Activated CD4-positive, alpha-beta T cell treated with anti-CD3 and anti-CD28 coated beads for 36 hours (primary cell): ENCODE measurements at places on chromosomes 5 and 9. TPM values are rescaled to one million over a fixed set of nuclear protein-coding genes. Genes with fewer than 3 reads are reported as not detected.

GRCh38 chr9:15246708-15247107 lies 60.3 kb downstream of the TTC39B start:
- H3K27me3 ChIP-seq = no peaks in the 10 kb centered on the region
- DNase-seq = no peak
- peaks cover 52% of the 10 kb centered on the region for H3K4me1 ChIP-seq
- no peak overlapping the region for H3K4me3 ChIP-seq
- H3K36me3 ChIP-seq = peaks cover 7% of the 10 kb centered on the region
- H3K27ac ChIP-seq = no peak overlapping the region

- peaks cover 3% of the 10 kb centered on the region for H3K36me3 ChIP-seq
- no peak overlapping the region for H3K27ac ChIP-seq
- H3K27me3 ChIP-seq = no peaks in the 10 kb centered on the region
- no peak for DNase-seq
- H3K4me3 ChIP-seq = no peak overlapping the region
These were observed 64.2 kb downstream of the SLC44A1 start for GRCh38 chr9:105308461-105309341.

- no peak for DNase-seq
- H3K27ac ChIP-seq = no peak overlapping the region
- no peaks in the 10 kb centered on the region for H3K4me1 ChIP-seq
- H3K4me3 ChIP-seq = no peak overlapping the region
- H3K27me3 ChIP-seq = no peaks in the 10 kb centered on the region
- H3K36me3 ChIP-seq = peaks cover 6% of the 10 kb centered on the region
These were observed 91.3 kb downstream of the PDE6A start for GRCh38 chr5:149853331-149853648.

DNA sequence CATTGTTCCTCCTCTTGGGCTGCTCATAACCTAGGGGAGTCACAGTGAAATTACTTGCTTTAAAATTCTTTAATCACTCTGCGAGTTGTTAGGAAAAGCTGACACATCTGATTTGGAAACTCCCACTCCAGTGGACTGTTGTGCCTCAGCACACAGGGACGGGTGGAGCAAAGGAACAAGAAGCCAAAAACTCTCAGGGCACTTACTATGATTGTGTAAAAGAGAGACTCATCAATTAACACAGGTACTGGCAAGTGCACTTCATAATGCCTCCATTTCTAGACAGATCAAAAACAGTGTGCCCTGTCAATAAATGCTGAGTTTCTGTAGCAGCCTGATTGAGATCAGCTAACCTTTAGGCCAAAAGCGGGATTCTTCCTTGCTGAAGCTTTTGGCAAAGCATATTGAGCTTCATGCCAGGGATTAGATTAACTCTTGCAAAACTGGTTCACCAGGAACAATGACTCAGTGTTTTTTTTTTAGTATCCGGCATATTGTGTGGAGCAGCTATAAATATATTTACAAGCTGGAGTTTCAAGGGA lies 55.9 kb downstream of the TMC1 start:
- H3K4me3 ChIP-seq = no peak overlapping the region
- no peak for DNase-seq
- peaks cover 16% of the 10 kb centered on the region for H3K4me1 ChIP-seq

DNA sequence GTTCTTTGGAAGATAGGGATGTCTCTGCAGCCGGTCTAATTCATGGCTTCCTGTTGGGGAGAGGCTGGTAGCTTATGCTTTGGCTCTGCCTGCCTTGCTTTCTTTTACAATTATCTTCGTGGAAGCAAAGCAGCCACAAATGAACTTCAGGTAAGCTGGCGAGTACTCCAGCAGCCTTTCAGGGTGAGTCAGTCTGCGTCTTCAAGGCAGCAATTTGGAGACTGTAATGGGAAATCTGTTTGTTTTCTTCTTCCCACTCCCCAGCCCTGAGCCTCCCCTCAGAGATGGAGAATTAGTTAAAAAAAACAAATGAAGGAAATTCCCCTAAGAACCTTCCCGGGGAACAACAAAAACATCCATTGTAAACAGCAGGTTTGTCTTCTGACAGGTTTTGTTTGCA lies 100.1 kb downstream of the PSAT1 start:
- H3K27ac ChIP-seq = no peak overlapping the region
- H3K36me3 ChIP-seq = no peaks in the 10 kb centered on the region
- H3K27me3 ChIP-seq = peaks cover 6% of the 10 kb centered on the region
- no peak for DNase-seq
- no peak overlapping the region for H3K4me3 ChIP-seq
- H3K4me1 ChIP-seq = no peaks in the 10 kb centered on the region

DNA sequence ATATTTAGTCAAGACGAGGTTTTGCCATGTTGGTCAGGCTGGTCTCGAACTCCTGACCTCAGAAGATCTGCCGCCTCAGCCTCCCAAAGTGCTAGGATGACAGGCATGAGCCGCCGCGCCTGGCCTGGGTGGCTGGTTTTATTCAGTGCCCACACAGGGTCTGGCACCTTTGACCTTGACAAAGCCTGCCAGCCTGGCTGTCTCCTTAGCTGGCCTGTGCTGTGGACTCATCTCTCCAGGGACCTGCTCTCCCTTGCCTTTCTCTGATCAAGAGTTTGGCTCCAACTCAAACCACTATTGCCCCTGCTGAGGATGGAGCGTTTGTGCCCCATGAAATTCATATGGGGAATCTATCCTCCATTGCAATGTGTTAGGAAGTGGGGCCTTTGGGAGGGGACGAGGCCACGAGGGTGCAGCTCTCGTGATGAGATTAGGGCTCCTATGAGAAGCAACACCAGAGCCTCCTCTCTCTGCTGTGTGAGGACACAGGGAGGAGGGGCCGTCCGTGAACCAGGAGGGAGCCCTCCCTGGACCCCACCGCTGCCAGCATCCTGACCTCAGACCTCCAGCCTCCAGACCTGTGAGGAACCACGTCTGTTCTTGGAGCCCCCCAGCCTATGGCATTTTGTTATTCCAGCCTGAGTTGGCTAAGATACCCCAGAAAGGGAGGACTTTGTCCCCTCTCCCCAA lies 45.0 kb downstream of the MRPL36 start:
- no peaks in the 10 kb centered on the region for H3K4me1 ChIP-seq
- peak; percentile 1 for DNase-seq
- no peak overlapping the region for H3K4me3 ChIP-seq
- no peaks in the 10 kb centered on the region for H3K36me3 ChIP-seq
- no peak overlapping the region for H3K27ac ChIP-seq

PRSS3 gene
- total RNA-seq = not detected
